ENCODE measurements at places on chromosomes 3 and 15.

GRCh38 chr3:15264486-15264885 is 58.4 kb downstream of the CAPN7 start:
- peak; percentile 29 for DNase-seq

- no peak for DNase-seq
Measured at GRCh38 chr15:48664436-48664835, 18.9 kb upstream of the FBN1 start.

- DNase-seq, result peak; percentile 60
Measured at GRCh38 chr3:171712171-171712938, 97.9 kb downstream of the PLD1 start.

GRCh38 chr3:38163117-38163840 is 2.1 kb upstream of the OXSR1 start:
- no peak for DNase-seq

- DNase-seq, result no peak
Measured at GRCh38 chr3:160709477-160710182, 32.7 kb downstream of the ARL14 start.

DNA sequence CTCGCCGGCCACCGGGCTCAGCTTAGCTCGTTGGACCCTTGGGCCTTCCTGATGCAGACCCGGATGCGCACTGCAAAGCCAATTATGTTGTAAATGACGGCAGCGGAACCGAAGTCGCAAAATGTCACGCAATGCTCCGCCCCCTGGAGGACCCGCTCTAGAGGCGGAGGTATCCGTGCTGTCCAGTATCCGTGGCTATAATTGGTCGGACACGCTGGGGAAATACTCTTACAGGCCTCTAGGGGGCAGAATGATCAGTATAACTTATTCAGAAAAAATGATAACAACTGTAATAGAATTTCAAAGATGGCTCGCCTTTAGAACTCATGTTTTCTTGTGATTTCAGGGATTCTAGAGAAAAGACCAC is at the start of gene PRR23B:
TSS of gene PRR23B (minus strand) at position 59 of the 367 bp plus-strand sequence. CDS start 265 bp downstream, outside the sequence.
- DNase-seq, result no peak

DNA sequence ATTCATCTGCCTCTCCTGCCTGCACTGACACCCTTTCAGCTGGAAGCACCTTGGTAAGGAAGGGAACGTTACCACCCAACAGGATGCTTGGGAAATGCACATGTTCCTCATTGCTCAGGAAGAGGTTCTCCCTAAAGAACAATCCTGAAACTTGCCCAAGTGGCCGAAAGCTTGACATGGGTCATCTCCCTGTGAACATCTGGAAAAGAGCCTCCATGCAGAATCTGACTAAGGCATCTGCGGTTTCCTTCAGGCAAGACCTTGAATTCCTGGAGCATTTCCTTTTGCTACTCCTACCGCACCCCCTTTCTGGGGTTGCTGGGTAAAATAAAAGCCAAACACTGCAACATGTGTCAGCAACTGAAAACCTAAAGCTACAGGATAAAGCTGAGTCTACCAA is 68.7 kb upstream of the SNRK start:
- peak; percentile 41 for DNase-seq

DNA sequence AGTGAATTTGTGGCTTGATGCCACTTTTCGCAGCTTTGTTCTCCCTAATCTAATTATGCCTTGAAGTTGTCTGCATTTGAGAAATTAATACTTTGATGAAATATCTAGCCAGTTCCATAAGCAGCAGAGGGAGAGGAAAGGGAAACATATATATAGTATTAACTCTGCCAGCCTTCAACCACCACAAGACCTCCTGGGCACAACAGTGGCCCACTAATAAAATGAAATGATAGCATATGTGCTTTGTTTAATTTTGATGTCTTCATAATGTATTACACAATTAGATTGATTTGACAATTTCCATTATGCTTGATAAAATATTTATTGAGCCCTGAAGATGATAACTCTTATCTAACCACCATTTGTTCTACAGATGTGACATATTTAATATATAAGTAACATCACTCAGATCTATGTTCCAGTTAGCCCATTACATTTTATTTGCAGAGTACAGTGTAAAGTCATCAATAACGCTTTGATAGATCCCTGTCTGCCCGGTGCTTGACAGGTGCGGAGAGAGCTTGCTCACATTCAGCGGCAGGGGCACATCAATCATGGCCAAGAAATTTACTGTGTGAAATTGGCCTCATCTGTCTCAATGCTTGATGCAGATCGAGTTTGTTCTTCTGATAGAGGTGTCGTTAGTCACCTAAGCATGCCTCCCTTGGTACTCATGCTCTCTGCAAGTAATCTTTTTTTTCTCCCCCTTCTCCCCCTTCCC is 187.4 kb downstream of the MECOM start:
- no peak for DNase-seq

- no peak for DNase-seq
Measured at GRCh38 chr3:1197051-1197450, 104.2 kb downstream of the CNTN6 start.

- DNase-seq, result no peak
Measured at GRCh38 chr3:153614140-153614539, 452.1 kb downstream of the RAP2B start.

GRCh38 chr3:178131801-178132200 is 404.4 kb upstream of the KCNMB2 start:
- DNase-seq, result peak; percentile 59

DNA sequence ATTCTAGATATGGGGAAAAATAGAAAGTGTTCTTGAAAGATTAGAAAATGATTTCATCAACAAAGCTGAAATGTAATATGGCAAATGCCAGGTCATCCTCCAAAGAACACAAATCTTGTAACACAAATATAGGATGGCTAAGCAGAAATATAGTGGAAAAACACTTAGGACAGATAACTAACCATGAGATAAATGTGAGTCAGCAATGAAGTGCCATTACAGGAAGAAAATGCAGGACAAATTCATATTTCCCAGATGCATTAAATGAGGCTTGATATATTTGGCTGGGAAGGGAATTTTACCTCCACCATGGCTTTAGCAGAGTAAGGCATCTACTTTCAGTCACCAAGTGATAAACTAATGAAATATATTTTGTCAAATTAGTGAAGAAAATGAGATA is 92.8 kb upstream of the SEMA6D start:
- DNase-seq, result no peak

DNA sequence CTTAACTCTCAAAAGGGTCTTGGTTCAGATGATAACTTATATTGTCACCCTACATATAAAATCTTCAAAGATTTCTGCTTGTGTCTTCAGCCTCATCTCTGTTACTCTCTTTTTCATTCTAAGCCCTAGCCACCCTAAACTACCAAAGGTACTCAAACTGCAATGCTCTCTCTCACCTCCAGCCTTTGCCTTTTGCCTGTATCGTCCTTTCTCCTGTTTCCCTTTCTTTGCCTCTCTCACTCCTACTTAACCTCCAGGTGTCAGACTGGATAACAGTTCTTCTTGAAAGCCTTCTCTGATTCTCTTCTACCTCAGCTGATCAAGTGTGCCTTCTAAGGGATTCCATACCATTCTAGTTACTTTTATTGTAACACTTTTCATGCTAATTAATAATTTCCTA is 149.8 kb downstream of the SERPINI1 start:
- DNase-seq, result no peak

- DNase-seq, result no peak
Measured at GRCh38 chr3:16509721-16510619, 3.5 kb downstream of the RFTN1 start.

DNA sequence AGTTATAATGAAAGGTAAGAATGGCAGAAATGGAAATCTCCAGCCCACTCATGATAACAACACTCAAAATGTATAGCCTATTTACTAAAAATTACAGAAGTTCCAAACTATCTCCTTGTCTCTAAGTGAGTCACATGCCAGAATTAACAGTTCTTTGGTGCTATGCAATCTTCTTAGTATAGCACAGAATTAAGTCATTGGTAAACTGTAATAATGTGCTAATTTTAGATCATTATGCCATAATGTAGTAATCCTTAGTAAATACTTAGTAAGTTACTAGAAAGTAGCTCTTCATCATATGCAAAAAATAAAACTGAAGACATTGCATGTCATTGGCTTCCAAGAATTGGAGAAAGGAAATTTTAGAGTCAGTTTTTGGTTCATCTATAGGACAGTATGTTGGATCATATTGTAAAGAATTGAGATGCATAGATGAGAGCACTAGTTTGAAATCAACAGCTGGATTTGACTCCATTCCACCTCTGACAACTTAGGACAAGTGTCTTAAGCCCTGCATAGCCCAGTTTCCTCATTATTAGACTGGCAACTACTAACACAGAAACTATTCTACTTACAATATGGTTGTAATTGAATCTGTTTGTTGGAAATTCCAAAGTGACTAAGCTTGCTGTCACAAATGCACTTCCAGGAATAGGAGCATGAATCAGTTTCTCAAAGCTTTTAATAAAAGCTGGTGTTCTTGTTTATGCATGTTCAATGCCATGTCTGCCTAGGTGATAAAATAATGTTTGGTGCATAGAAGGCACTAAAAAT is 40.1 kb upstream of the CD47 start:
- peak; percentile 72 for DNase-seq

- DNase-seq, result peak; percentile 42
Measured at GRCh38 chr3:42473083-42473932, 29.1 kb upstream of the VIPR1 start.

DNA sequence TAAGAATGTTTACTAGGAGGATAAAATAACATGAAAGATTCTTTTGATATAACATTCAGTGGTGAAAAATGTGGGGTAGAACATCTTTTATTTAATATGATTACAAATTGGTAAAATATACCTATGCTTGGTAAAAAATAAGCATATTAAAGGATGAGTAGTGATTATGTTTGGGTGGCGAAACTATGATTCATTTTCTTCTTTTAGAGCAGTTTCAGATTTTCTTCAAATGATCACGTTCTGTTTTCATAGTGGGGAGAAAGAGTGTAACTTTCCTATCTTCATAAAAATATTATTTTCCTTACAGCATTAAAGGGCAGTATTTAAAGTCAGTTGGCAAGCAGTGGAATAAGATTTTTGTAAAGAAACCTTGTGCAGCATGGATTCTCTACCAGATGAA is 15.5 kb downstream of the DZIP3 start:
- DNase-seq, result no peak

DNA sequence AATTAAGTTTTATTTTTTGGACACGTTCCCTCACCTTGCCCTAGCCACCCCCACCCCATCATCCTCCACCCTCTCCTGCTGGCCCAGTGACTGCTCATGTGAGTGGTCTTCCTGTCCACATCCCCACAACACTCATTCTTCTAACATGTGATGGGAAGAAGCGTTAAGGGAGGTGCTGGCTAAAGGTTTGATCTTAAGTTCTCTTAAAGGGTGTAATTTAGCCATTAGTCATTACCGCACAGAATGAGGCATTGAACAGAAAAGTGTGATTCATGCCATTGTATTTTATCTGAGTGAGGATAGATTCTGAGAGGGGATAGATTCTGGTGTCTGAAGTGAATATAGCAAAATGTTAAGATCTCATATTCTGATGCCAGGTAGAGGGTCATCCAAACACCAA is 272.9 kb upstream of the TPM1 start:
- peak; percentile 66 for DNase-seq

All from choroid plexus epithelial cell (primary cell).